ENCODE measurements at places on chromosomes 2 and 18.

- no peak for DNase-seq
- H3K27me3 ChIP-seq: no peaks in the 10 kb centered on the region
- no peak overlapping the region for H3K4me3 ChIP-seq
- no peaks in the 10 kb centered on the region for H3K36me3 ChIP-seq
- no peaks in the 10 kb centered on the region for H3K4me1 ChIP-seq
Observed at GRCh38 chr18:63606526-63606925, 19.4 kb downstream of the SERPINB13 start.

DNA sequence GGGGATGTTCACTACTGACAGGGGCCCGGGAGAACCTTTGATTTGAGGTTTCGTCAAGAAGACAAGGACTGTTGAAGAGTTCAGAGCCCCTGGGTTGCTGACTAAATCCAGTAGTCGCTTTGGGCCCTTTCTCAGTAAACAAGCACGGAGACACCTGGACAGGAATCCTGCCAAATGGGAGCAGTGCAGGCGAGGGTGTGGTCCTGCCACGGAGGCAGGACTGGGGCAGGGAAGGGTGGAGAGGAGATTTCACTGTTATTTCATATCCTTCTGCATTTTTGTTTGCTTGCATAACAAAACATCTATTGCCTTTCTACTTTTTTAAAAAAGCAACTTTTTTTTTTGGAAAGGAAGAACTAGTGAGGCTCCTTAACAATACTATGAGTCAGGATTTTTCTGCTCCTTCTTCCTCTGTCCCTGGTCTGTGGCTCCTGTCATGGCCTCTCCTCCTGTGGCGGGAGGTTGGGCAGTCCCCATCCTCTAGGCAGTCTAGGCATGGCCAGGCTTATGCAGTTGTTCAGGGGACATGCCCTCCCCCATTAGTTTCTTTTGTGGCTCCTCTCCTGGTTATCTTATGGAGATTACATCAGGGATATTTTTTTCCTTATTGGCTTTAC is 57.7 kb downstream of the ARHGEF4 start:
- no peak for DNase-seq
- no peaks in the 10 kb centered on the region for H3K4me1 ChIP-seq
- no peak overlapping the region for H3K4me3 ChIP-seq
- no peak overlapping the region for H3K27ac ChIP-seq
- H3K36me3 ChIP-seq: no peaks in the 10 kb centered on the region
- H3K27me3 ChIP-seq: peaks cover 59% of the 10 kb centered on the region

- H3K4me1 ChIP-seq: no peaks in the 10 kb centered on the region
- no peaks in the 10 kb centered on the region for H3K27me3 ChIP-seq
- no peak for DNase-seq
- H3K27ac ChIP-seq: no peak overlapping the region
- H3K4me3 ChIP-seq: no peak overlapping the region
Observed at GRCh38 chr18:58695772-58696171, 24.5 kb downstream of the MALT1 start.

GRCh38 chr2:110101901-110102803 is 13.5 kb downstream of the MALL start:
- H3K27ac ChIP-seq: no peak overlapping the region
- no peaks in the 10 kb centered on the region for H3K27me3 ChIP-seq
- DNase-seq: no peak
- H3K4me1 ChIP-seq: no peaks in the 10 kb centered on the region
- H3K4me3 ChIP-seq: no peak overlapping the region

- H3K36me3 ChIP-seq: no peaks in the 10 kb centered on the region
- peak; percentile 36 for DNase-seq
- H3K27me3 ChIP-seq: no peaks in the 10 kb centered on the region
- H3K27ac ChIP-seq: peak overlapping the region; percentile 95
- H3K4me1 ChIP-seq: peaks cover 37% of the 10 kb centered on the region
- peak overlapping the region; percentile 79 for H3K4me3 ChIP-seq
Observed at GRCh38 chr2:88054782-88055370, 707 bp downstream of the KRCC1 start.

GRCh38 chr2:237956402-237956736 is 10.4 kb upstream of the UBE2F start:
- no peak overlapping the region for H3K4me3 ChIP-seq
- no peak for DNase-seq
- H3K27ac ChIP-seq: no peak overlapping the region
- no peaks in the 10 kb centered on the region for H3K27me3 ChIP-seq
- no peaks in the 10 kb centered on the region for H3K4me1 ChIP-seq

DNA sequence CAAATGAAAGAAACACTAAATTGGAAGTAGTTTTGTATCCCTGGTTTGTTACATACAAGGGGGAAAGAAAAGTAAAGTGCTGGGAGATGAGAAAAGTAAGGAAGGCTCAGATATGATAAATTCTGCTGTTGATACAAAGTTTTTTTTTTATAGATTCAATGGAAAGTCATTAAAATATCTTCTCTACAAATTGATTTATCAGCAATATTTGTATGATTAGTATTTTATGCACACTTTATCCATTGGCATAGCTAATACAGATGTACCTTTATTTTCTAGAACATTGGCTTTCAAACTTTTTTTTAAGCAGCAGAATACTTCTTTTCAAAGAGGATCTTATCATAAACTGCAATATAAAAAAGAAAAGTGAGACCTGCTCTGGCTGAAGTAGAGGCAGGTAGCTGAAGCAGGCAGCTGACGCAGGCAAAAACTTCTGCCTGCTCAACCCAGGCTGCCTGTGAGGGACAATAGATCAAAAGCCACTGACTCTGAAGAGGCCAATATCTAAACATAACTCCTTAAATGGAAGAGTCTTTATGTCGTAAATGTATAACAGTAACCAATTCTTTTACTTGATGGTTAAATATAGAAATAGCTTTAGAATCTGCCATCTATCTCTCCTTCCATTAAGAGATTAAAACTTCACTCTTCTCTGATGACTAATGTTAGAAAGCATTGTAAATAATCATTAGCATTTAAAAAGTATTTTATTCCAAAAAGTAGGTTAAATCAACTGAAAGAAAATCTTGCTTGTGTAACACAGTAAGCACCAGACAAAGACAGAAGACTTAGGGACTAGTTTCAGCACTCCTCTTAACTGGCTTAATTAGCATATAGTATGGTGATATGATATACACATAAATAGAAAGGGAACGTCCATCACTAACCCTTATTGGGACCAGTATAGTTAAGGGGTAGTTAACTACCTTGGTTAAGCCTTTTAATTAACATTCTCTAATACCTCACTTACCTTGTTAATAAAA is 174.2 kb downstream of the SLC39A10 start:
- H3K4me3 ChIP-seq: no peak overlapping the region
- H3K36me3 ChIP-seq: no peaks in the 10 kb centered on the region
- H3K27me3 ChIP-seq: no peaks in the 10 kb centered on the region
- H3K27ac ChIP-seq: no peak overlapping the region
- DNase-seq: no peak
- H3K4me1 ChIP-seq: no peaks in the 10 kb centered on the region

- no peaks in the 10 kb centered on the region for H3K4me1 ChIP-seq
- no peak overlapping the region for H3K27ac ChIP-seq
Observed at GRCh38 chr18:7856733-7857132, 289.6 kb downstream of the PTPRM start.

DNA sequence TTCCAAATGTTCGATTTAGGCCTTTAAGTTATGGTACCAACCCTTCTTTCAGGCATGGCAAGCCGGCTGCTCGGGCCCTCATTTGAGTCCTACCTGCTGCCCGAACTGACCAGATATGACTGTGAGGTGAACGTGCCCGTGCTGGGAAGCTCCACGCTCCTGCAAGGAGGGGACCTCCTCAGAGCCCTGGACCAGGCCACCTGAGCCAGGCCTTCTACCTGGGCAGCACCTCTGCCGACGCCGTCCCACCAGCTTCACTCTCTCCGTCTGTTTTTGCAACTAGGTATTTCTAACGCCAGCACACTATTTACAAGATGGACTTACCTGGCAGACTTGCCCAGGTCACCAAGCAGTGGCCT is 87.2 kb downstream of the EPAS1 start:
- no peak overlapping the region for H3K4me3 ChIP-seq
- H3K36me3 ChIP-seq: peaks cover 2% of the 10 kb centered on the region
- H3K27ac ChIP-seq: no peak overlapping the region
- H3K4me1 ChIP-seq: no peaks in the 10 kb centered on the region
- no peak for DNase-seq

GRCh38 chr2:104289651-104290565 is 564.0 kb upstream of the POU3F3 start:
- no peaks in the 10 kb centered on the region for H3K36me3 ChIP-seq
- H3K27me3 ChIP-seq: no peaks in the 10 kb centered on the region
- H3K4me3 ChIP-seq: no peak overlapping the region
- DNase-seq: no peak

DNA sequence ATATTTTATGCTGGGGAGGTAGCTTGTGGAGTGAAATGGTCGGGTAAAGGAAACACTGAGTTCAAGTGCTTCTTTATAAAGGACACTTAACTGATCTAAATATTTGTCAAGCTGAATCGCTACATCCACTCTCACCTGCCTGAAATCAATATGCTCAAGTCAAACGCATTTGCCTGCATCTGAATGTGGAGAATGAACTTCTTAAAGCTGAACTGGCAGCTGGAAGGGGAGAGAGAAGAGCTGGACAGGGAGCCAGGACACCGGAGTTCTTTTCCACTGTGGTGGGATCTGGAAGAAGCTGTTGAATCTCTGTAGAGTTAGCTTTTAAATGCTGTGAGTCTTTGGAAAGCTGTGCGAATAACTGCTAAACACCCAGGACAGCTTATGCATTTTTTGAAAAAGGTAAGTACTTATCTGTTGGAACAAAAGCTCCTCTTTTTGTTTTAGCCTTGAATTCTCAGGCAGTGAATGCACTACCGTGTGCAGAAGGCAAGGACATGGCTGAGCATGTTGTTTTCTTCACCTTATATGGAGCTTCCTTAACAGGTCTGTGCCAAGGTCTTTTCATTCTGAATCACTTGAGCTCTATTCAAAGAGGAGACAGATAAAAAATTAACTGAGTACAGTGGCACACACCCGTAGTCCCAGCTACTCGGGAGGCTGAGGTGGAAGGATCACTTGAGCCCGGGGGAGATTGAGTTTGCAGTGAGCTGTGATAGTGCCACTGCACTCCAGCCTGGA is 74.2 kb upstream of the KLF7 start:
- no peaks in the 10 kb centered on the region for H3K27me3 ChIP-seq
- no peak overlapping the region for H3K4me3 ChIP-seq
- DNase-seq: no peak
- no peaks in the 10 kb centered on the region for H3K36me3 ChIP-seq

DNA sequence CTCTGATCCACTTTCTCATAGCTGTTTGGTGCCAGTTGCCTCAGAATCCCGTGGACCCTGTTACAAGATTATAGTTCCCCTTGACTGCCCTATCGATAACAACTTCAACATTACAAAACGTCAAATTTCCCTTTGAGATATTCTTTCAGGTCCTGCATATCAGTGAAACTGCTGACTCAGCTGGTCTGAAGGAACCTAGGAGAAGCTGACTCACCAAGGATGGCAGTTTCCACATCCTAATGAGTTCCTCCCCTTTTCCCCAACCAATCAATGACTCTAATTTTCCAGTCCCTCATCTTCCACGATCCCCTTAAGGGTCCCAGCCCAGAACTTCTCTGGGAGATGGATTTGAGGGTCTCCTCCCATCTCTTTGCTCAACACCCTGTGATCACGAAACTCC is 27.6 kb upstream of the GNAL start:
- H3K27me3 ChIP-seq: peaks cover 24% of the 10 kb centered on the region
- no peak overlapping the region for H3K4me3 ChIP-seq

DNA sequence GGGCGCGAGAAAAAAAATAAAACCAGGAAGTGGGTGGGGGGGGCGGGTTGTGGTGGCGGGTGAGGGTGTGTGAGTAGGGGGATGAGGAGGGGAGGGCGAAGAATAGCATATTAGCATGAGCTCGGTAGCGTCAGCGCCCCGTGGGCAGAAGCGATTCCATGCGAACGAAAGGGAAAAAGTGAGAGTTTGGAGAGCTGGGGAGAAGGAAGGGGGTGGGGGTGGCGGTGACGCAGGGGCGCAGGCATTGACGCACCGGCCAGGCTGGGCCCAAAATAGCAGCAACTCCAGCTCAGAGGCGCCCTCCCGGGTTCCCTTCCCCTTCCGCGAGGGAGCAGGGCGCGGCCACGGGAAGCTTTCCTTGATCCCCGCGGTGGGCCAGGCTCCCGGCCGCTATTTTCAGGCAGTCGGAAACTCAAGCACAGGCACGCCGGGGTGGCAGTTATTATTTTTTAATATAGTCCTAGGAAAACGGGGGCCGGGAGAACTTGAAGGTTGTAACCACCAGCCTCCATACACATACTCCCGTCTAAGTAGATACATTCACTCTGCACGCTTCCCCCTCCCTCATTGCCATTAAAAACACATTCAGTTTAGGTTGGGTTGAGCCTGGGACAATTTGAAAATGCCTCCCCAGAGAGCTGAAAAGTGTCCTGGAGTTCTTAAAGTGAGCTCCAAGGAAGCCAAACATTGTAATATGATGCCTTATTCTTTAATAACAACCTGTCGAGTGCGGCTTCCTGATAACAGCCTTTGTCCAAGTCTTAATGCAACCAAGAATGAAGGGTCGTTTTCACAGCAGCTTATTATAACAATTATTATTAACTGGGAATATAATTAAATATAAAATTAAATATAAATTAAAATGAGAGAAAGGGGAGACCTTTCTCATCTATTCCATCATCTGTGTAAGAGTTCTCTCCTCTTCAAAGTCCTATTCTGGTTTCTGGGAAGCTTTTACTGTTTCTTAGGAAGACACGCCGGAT is 2.3 kb upstream of the NR4A2 start:
- H3K4me3 ChIP-seq: peak overlapping the region; percentile 80
- H3K4me1 ChIP-seq: peaks cover 20% of the 10 kb centered on the region
- DNase-seq: peak; percentile 87
- peak overlapping the region; percentile 88 for H3K27ac ChIP-seq
- no peaks in the 10 kb centered on the region for H3K27me3 ChIP-seq
- peaks cover 3% of the 10 kb centered on the region for H3K36me3 ChIP-seq

- peaks cover 3% of the 10 kb centered on the region for H3K27me3 ChIP-seq
- H3K4me1 ChIP-seq: no peaks in the 10 kb centered on the region
- H3K36me3 ChIP-seq: no peaks in the 10 kb centered on the region
- no peak overlapping the region for H3K27ac ChIP-seq
- no peak for DNase-seq
Observed at GRCh38 chr2:206230060-206230762, 44.3 kb upstream of the ZDBF2 start.

- no peak for DNase-seq
- no peaks in the 10 kb centered on the region for H3K36me3 ChIP-seq
- peaks cover 24% of the 10 kb centered on the region for H3K27me3 ChIP-seq
- no peak overlapping the region for H3K4me3 ChIP-seq
- peaks cover 26% of the 10 kb centered on the region for H3K4me1 ChIP-seq
Observed at GRCh38 chr18:2895391-2895790, 48.6 kb downstream of the EMILIN2 start.

DNA sequence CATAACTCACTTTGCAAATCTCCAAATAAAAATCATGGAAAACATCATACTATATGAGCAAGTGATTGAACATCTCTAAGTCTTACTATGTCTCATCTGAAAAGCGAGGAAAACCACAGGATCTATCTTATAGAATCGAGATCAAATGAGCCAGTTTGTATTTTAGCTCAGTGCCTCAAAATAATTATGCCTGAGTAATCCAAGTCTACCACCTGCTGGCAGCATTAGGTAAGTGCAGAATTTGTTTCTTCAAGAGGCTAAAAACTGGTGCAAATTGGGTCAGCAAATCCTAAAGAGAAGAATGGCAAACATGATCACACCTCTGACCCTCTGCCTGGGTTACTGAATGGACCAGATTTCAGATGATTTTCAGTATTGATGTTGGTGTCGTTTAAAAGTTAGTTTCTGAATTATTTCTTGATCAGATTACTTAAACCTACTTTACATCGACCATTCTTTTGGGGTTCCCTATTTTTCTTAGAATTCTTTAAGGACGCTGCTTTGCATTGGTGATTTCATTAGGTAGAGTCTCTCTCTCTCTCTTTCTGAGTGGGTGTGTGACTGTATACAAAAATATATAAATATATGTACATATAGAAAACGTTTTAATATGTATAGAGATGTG is 12.7 kb upstream of the FHOD3 start:
- H3K4me1 ChIP-seq: no peaks in the 10 kb centered on the region
- no peaks in the 10 kb centered on the region for H3K36me3 ChIP-seq
- peaks cover 3% of the 10 kb centered on the region for H3K27me3 ChIP-seq
- no peak overlapping the region for H3K4me3 ChIP-seq
